CD4-positive, alpha-beta T cell (primary cell): ENCODE measurements at places on chromosomes 7 and 10.

DNA sequence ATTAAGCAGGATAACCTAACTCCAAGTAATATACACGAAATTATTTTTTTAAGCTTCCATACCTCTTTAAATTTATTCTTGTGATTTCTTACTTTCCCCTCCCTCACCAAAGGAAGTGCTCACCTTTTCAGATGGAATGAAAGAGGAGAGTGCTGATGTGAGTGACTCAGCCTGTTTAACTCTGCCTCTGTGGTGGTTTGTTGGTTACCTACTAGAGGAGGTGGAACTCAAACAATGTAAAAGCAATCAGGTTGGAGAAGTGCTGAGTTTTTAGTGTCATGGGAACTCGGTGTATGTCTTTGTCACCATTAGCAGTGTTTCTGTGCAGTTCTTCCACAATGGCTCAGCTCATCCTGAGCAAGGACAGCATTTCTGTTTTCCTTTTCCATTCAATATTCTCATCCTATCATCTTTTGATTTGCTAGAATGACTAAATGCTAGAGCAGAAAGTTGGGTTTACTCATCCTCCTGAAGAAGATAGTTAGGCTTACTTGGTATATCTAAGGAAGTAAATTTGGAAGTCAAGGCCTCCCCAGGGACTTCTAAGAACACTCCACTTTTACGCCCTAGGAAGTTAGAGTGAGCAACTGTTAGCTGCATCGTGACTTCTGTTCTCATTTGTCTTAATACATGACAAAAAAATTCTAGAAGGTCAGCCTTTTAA, 6.0 kb downstream of the ADD3 start:
- DNase-seq, result peak; percentile 7

- DNase-seq, result no peak
Measured at GRCh38 chr7:127066974-127067373, 185.8 kb downstream of the GRM8 start.

GRCh38 chr10:21891439-21891838, 112.1 kb downstream of the DNAJC1 start:
- DNase-seq, result no peak

DNA sequence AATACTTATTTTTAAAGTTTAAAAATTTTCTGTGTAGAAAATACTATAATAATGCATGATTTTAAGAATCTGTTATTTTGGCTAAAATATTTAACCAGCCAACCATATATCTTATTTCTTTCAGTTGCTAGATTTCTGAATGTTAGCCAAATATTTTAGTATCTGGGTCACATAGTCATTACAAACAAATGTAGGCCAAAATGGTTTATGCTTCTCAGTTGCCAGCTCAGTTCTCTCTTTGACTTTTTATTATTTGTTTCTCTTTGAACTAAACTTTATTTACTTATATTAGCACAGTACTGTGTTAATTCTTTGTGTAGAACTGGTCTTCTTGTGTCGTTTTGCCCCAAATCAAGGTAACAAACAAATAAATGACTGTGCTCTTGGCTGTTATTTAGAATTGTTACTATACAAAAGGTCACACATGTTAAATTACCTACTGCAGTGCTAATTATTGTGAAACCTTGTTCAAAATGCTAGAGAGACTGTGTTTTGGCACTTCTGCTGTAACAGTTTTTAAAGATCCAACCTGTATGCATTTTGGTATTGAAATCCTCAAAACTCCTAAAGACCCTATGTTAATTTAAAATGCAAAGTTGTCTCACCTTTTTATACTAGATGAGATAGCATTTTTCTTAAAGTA, 39.8 kb downstream of the ZEB1 start:
- DNase-seq, result no peak

- DNase-seq, result no peak
Measured at GRCh38 chr10:101140084-101140949, 9.2 kb downstream of the TLX1 start.

DNA sequence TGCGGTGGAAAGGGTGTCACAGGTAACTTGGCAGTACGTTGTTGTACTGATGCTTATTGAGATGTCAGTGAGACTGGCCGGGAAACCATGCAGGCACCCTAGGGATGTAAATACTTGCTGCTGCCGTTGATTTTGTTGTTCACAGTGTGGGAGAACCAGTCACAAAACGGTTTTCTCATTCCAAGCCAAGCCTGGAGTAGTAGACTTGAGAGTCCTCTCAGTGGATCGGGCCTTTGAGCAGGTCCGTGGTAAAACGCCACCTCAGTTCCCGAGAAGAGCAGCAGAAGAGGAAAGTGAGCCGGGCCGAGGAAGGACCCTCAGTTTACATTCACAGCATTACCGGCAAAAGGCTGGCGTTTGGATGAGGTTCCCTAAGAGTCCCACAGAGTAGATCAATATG, 1.1 kb downstream of the JAKMIP3 start:
- DNase-seq, result no peak
